Renal cortical epithelial cell (primary cell): ENCODE measurements at places on chromosomes 11 and 22. TPM values are rescaled to one million over a fixed set of nuclear protein-coding genes. Genes with fewer than 3 reads are reported as not detected.

- DNase-seq: no peak
Measured at GRCh38 chr11:70524096-70524922, 126.0 kb downstream of the CTTN start.

Gene MAFF
- 18.1 and 34.2 TPM in 2 replicates for total RNA-seq

Gene HEPHL1
- 0.35 and 0.69 TPM in 2 replicates for total RNA-seq

Gene P2RY2
- total RNA-seq: 3.7 and 4.3 TPM in 2 replicates

DNA sequence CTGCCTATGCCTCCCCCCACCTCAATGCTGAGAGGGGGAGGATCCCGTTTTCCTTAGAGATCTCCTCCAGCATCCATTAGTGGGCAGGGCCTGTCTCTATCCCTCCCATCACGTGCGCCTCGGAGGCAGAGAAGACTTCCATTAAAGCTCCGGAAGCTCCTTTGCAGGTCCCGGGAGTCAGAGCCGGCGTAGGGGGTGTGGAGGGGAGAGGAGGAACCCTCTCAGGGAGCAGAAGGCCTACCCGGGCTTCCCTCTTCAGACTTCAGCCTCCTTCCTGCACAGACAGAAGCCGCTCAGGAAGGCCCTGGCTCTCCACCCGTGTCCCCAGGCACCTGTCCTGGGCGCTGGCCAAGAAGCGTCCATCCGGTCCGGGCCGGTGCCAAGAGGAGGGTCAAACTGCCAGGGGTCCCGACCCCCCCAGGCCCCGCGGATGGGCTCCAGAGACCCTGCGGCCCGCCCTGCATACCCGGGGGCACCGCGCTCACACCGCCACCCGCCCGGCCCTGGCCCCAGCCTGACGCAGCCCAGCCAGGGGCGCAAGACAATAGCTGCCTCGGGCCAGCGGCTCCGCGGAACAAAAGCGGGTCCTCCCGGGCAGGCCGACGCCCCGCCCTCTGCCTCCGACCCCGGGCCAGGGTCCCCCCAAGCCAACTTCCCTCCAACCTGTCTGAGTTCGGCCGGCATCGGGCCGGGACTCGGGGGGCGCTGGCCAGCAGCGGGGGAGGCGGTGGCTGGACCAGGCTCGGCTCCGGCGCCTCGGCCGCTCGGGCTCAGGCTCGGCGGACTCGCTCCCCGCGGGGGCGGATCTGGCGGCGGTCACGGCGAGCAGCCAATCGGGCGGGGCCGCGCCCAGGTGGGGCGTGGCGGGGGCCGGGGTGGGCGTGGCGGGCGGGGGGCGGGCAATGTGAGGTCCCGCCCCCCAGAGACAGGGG is 29.9 kb downstream of the ARVCF start:
- peak; percentile 31 for DNase-seq

Gene PPARA
- total RNA-seq: 9.2 and 19.8 TPM in 2 replicates
